ENCODE measurements at places on chromosomes 6 and 20.

GRCh38 chr6:89559487-89559886 lies 79.1 kb downstream of the LYRM2 start:
- no peak for DNase-seq

DNA sequence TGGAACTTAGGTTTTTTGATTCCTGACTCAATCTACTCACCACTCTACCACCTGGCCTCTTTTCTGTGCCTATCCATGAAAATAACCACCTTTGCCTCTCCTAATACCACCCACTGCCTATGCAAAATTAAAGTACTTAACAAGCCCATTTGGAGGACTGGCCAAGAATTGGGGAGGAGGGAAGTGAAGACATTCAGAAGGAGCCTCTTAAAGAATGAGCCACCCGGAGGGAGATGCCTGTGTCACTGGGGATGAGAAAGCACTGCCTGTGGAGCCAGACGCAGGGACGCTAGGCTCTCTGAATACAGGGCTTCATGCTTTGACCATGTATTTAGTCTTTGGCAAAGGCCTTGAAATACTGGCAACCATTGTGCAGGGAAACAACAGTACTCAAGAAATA lies 40.0 kb upstream of the MRPS10 start:
- no peak for DNase-seq

- DNase-seq, result no peak
These were observed 315.3 kb upstream of the SLC35B3 start for GRCh38 chr6:8750627-8751026.

DNA sequence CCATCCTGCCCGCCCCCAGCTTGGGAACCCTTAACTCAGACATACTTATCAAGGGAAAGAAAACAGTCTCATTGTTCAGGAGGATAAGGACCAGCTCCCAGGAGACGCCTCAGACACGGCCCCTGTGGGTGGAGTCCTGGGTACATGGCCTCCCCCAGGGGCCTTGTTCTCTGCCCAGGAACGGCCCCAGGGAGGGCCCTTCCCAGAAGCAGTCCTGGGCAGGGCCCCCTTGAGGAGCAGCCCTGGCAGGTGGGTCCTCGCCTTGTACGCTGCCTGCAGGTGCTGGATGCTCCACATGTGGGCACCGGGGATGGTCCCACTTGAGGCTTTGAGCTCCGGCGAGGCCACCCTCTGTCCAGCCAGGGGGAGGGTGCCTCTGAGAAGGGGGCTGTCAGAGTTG lies 4.5 kb upstream of the GATA5 start:
- no peak for DNase-seq

- DNase-seq, result no peak
These were observed 146.3 kb upstream of the B3GAT2 start for GRCh38 chr6:71103130-71103529.

GRCh38 chr6:140729521-140729920 lies 1355.1 kb upstream of the CITED2 start:
- no peak for DNase-seq

DNA sequence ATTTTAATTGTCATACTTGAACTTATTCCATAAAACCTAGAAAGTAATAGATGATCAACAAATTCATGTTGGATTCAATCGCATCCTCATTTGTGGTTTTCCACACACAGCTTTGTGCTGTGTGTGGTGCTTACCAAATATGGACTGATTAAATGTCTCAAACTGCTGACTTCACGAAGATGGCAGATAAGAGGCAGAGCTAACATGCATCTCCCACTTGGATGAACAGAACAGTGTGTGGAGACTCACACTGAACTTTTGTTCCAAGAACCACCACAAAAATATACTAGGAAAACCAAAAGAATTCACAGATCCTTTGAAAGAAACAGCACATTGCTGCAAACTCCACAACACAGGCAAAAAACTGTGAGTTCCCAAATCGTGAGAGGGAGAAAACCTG lies 603.7 kb downstream of the TENT5A start:
- DNase-seq, result no peak

DNA sequence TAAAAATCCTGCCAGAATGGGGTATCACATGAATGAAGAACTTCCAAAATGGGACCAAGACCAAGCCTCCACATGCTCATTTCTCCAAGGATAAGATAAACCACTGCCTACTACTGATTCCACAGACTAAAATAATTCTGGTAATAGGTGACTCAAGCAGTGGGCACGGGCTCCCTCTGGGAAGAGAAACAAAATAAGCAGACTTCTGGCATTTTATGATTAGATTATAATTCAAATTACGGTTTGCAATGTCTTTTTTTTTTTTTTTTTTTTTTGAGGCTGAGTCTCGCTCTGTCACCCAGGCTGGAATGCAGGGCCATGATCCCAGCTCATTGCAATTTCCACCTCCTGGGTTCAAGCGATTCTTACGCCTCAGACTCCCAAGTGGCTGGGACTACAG lies 16.0 kb downstream of the UQCC1 start:
- no peak for DNase-seq

GRCh38 chr6:6392214-6393068 lies 72.0 kb upstream of the F13A1 start:
- no peak for DNase-seq

- no peak for DNase-seq
These were observed 62.6 kb upstream of the SIRPA start for GRCh38 chr20:1832634-1833033.

- DNase-seq, result peak; percentile 64
These were observed 38.6 kb upstream of the GGTLC1 start for GRCh38 chr20:24027229-24027628.

- no peak for DNase-seq
These were observed 249.7 kb upstream of the AFDN start for GRCh38 chr6:167576828-167577503.

Measured in stimulated activated CD8-positive, alpha-beta memory T cell treated with anti-CD3 and anti-CD28 coated beads, Interleukin-7, amount 100 ng/mL, for 4 hours (primary cell).